Stimulated activated memory B cell treated with anti-CD40 and anti-IgM and Interleukin-4, amounts not matched to agents 10 μg/mL and 1 μg/mL and 100 μg/mL, for 72 hours (primary cell): ENCODE measurements at places on chromosomes 11 and 22.
A peak's percentile ranks its signal among the peaks of the same experiment; 100 is the strongest.

DNA sequence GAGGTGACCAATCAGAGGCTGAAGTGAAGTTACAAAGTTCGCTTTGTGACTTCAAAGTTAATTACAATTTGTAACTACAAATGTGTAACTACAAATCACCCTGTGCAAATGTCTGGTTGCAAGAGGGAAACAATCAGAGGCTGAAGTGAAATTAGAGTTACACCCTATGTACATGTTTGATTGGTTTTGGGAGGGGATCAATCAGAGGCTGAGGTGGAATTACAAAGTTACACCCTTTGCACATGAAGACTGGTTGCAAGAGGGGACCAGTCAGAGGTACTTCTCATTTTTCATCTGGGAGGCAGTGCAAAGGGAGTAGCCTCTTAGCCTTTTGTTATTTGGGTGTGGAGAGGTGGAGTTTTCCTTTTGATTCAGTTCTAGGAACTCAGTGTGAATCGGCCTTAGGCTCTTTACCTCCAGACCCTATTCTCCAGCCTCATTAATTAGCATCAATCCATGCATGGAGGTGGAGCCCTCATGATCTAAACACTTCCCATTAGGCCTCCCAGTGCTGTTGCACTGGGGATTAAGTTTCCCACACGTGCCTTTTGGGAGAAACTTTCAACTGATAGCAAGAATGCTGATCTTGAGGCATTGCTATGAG is 291.3 kb upstream of the MTNR1B start:
- no peak for ATAC-seq

DNA sequence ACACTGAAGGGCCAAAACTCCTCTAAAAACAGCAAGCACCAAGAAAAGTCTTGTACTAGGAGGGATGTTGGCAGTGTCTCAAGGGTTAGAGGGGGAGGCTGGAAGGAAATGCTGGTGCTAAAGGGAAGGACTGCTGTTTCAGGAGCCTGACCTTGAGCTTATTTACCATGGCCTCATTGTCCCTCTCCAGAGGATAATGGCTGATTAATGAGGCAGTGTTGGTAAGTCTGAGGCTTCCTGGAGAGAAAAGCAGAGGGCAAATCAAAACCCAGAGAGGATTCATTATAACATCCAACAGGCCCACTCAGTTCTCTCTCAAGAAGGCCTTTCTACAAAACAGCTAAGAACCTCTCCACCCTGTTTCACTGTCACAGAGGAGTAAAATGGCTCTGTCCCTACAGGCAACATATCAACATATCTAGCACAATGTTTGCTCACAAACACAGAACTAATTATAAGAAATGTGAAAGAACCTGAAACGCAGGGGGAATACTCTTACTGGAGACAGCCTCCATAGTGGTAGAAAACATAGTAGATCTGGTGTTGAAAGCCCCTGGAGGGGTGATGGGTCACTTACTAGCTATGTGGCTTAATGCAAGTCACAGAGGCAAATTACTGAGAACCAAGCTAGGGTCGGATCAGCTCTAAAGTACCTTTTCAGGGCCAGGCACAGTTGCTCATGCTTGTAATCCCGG is 31.4 kb downstream of the NUMA1 start:
- ATAC-seq: no peak

- no peak for ATAC-seq
Measured at GRCh38 chr22:23910496-23911190, 16.5 kb downstream of the MIF start.

DNA sequence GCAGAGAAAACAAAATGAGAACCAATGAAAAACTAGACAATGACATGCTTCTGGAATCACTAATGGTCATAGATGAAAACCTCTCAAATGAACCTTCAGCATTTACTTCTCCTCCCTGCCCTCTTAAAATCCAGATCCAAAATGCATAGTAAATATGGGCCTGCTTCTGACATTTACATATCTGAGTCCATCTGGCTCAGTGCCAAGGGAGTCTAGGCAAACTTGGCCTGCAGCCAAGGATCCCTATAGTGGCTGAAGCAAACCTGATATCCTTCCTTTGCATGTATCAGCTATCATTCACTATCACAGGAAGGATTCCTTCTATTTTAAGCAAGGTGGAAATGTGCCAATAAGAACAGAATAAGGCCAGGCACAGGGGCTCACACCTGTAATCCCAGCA is 104.8 kb downstream of the C11orf58 start:
- ATAC-seq: no peak

- ATAC-seq: peak; percentile 80
Measured at GRCh38 chr22:37282385-37282677, at the start of gene CYTH4. Gene CYTH4 (plus strand): TSS chr22:37282508. CDS start chr22:37282570, 62 bp downstream.

DNA sequence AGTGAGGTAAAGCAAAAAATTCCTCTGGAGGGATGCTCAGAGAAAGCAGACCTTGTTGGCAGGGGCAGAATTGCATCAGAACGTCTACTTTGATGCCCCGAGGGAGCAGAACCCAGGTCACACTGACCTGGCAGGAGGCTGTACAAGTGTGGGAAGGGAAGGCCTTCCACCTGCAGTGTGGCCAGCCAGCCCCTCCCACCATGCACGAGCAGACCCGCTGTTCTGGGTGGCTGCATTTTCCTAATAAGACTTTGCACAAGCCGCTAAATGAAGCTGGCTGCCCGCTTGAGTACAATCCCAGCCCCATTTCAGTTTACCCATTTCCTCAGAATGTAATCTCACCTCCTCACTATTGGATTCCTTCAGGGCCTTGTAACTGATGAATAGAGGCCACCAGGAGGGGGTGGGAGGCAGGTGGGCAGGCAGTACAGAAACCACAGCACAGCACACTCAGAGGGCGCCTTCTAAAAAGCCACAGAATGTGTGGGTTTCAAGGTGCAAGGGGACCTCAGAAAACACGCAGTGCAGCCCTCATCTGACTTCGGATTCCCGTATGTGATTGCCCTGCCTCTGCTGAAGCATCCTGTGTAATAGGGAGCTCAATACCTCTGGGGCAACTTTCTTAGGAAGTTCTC is 316.6 kb downstream of the OPCML start:
- ATAC-seq: no peak

DNA sequence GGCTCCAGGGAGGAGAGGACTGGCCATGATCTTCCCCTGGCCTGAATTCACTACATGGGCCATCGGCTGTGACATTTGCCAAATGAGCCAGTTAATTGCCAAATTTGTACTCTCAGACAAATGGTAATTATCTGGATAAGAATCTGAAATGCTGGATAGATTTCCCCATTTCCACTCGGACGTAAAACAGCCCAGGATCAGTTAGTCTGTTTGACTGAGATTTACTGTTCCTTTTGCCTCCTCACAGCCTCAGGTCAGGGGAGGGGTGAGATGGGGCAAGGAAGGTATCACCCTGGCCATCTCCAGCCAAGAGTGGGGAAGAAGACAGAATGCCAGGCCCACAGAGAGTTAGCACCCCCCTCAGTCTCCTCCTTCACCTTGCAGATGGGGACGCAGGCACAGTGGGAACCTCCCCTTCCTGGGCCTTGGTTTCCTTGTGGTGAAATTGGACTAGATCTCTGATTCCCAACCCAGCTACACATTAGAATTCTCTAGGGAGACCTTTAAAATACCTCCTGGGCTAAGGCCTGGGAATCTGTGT is 5.2 kb downstream of the TRIM29 start:
- no peak for ATAC-seq

DNA sequence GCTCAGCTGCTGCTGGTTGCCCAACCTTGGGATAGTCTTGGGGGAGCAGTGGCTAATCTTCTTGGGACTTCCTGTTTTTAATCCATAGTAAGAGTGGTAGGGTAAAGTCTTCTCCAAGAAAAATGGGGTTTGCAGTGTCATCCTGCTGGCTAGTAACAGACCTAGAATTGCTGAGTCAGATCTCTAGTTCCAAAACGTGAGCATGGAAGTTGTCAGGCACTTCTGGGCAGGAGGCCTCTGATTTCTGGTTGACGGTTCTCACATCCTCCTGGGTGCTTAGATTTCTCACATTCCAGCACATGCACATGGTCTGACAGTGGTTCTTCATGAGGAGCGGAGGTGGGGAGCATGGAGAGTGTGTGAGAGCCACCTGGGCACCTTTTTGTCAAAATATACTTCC is 410.0 kb downstream of the OPCML start:
- no peak for ATAC-seq

- ATAC-seq: no peak
Measured at GRCh38 chr22:32416556-32417085, 4.6 kb upstream of the RTCB start.

GRCh38 chr22:50564289-50564688 is 1.6 kb upstream of the SYCE3 start:
- ATAC-seq: no peak

DNA sequence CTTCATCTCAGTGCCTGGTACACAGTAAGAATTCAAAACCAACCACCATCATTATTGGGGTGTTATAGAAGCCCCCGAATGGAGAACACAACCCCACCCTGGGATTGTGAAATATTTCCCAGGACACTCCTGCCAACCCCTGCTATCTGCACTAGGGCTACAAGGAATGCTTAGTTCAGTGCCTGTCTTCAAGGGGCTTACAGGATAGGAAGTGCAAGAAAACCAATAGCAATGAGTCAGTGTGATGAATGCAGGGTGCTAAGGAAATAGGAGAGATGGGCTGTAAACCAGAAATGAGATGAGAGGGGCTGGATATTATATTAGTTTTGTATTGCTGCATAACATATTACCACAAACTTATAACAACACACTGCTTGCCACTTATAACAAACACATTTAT is 965 bp upstream of the ASCC2 start:
- no peak for ATAC-seq

DNA sequence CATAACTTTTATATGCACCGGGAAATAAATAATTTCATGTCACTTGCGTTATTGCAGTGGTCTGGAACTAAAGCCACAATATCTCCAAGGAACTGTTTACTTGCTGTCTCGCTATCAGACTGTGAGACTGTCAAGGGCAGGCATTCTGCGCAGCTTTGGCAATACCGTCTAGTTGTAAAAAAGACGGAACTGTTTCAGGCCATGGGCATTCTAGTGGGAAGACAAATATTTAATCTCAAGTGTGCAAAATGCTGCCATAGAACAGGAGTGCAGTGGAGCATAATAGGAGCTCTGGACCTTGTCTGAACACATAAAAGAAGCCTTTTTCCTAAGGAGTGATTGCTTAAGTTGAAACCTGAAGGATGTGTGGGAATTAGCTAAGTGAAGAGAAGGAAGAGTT is 53.8 kb downstream of the PACS1 start:
- ATAC-seq: no peak

DNA sequence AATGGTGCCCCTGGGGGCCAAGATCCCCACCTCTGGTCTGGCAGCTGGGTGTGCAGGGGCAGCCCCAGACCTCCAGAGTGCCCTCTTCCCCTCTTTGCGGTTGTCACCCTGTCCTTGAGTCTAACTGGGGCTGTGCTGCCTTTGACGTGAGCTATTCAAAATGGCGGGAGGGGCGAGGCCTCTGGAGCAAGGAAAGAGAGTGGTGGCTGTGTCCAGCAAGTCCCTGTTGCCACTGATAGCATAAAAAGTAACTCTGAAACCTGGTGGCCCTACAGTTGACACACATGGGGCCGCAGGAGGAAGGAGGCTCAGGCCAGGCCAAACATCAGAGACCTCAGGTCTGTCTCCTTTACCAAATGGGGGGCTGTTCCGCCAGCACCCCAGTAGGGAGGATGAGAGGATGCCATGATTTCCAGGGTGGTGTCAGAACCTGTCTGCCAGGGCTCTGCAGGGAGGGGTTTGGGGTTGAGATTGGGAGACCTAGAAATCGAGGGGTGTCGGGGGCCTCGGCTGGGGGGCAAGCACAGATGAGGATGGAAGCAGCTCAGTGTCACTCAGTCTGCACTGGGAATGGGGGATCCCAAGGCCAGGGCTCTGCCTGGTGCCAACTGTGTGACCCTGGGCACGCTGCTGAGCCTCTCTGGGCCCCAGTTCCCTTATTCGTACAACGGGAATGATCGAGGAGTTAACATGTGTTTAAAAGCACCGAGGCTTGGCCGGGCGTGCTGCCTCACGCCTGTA is 49.2 kb upstream of the KCNQ1OT1 start:
- ATAC-seq: no peak
